ENCODE measurements at places on chromosomes 5 and 9.

DNA sequence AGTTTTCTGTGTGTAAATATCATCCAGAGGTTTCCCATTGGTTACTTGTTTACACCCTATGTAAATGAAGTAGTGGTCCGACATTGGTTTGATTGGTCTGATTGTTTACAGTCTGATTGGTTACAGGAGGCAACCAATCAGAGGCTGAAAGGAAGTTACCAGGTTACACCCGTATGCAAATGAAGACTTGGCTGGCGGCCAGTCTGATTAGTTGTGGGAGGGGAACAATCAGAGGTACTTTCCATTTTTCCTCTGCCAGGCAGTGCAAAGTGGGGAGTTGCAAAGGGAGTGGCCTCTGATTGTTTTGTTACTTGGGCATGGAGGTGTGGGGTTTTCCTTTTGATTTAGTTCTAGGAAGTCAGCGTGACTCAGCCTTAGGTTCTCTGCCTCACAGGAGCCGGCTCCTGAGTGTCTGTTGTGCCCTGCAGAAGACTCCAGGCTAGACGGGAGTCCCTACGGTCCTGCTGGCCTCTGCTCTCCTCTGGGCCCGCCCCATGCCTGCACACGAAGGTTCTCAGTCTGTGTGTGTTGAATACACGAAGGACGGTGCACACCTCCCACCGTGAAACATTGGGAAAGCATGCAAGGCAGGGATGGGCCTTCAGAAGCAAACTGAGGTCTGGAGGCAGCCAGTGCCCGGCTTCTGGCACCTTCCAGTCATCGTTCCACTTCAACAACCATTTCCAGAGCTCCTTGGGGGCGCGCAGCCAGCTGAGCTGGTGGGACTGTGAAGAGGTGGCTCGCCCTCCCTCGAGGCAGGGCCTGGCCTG, 42.9 kb downstream of the OLFM1 start:
- DNase-seq: no peak

DNA sequence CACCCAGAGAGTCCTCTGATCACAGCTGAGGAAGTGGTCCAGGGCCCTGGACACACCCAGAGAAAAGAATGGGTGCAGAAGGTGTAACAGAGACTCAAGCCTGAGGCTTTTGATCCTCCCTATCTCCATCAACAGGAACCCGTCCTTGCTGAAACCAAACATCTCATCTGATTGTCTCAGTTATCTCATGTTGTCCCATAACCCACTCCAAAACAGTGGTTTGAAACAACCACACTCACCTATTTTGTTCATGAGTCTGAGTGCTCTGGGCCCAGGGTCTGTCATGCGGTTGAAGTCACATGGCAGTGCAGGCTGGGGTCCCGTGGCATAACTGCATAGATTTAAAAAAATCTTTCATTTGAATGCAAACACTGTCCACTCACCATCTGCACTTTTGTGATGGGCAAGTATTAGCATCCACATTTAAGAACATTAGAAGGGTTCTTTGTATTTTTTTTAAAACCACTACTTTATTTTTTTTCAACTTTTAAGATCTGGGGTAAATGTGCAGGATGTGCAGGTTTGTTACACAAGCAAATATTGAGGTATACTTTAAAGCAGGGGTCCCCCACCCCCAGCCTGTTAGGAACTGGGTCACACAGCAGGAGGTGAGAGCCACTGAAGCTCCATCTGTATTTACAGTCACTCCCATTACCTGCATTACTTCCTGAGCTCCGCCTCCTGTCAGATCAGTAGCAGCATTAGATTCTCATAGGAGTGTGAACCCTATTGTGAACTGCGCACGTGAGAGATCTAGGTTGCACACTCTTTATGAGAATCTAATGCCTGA, 255.8 kb downstream of the ROR2 start:
- no peak for DNase-seq

DNA sequence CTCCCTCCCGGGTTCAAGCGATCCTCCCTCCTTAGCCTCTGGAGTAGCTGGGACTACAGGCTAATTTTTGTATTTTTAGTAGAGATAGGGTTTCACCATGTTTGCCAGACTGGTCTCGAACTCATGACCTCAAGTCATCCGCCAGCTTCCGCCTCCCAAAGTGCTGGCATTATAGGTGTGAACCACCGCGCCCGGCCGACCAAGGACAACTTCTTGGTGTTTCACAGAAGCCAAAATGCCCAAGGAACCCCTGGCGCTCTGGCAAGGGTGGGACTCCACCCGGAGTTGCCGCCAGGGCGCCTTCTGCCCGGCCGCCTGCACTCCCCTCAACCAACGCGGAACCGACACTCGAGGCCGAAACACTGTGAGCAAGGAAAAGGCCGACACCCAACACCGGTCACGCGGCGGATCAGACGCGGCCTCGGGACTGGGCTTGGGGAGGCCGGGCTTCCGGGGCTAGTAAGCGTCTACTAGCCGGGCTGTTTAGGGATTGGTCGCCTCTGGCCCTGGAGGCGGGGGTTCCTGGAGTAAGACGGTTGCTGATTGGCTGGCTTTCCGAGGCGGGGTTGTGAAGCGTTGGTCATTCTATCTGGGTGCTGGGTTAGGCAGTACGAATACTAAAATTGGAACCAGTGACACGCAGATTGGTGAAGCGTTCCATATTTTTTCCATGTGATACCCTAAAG, 7.7 kb upstream of the CFAP157 start:
- DNase-seq: no peak

DNA sequence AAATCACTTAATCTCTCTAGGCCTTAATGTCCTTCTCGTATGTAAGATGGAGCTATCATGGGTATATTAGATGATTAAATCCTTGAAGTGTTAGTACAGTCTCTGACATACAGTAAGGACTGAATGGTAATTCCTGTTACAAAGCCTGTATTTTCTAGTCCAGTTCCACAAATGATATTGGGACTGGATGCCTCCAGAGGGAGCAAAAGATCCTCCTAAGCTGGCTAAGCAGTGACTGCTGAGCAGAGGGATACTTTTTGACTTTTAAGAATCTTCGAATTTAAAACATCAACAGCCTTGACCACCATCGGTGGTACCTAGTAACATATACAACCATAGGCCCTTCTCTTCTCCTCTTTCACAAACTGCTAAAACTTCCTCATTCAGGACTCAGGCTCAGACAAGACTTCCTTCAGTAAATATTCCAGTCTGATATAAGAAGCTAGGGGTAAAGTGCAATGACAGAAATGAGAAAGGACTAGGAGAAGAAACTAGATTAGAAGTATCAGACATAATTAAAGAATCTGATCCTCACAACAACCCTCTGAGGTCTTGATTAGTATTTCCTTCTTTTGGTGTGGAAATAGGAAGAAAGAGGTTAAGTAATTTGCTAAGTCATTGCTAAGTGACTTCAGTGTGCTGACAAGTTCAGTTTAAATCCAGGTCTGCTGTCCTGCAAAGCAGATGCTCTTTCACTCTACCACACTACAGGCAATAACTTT, 13.9 kb downstream of the PTAR1 start:
- DNase-seq: no peak

DNA sequence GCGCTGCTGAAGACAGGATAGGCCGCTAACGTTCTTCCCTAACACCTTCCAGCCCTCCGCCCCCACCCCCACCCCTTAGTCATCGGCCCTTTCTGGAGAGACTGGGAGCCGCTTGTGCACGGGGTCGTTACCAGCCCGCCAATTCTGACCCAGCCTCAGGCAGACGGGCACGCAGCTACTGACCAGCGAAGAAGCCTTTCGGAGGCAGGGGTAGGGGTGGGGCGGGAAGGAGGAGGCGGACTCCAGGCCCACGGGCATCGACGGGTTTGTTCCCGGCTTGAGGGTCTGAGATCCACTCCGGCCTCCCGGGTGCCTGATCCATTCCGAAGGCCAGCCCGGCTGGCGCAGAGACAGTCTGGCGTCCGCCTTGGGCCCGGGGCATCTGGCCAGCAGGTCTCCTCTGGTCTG, 729 bp upstream of the HAND1 start:
- DNase-seq: no peak

DNA sequence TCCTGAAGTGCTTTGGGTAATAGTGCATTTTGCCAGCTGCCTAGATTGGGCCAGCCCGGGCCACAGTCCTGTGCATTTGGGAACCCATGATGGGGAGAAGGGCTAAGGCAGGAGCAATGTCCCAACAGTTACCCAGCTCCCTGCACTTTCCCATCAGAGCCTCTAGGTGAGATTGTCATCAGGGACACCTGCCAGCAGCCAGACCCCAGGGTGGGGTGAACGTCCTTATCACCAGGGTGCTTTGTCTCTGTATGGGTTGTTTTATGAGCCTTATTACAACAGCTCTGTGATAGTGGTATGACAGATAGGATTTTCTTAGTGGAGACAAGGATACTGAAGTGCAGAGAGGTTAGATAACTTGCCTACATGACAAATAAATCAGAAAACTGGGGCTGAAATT, 365.7 kb downstream of the OSTF1 start:
- no peak for DNase-seq

- no peak for DNase-seq
Observed at GRCh38 chr5:96837303-96837702, 29.6 kb upstream of the ERAP1 start.

GRCh38 chr9:109085510-109085909, 34.2 kb downstream of the TMEM245 start:
- no peak for DNase-seq

DNA sequence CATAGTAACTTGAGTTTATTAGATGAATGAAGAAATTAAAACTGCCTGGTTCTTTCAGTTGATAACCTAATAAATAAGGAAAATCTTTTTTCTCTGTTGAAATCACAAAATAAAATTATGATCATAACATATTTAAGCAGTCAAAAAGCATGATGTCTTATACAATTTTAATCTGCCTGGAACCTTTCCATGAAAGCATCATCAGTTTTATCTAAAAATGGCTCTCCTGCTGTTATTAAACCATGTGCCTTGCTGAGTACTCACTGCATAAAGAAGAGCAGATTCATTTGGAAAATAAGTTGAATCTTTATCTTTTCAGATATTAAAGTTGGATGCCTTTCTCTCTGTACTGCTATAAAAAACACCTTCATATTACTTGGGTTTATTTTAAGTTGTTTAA, 148.8 kb downstream of the SLC24A2 start:
- no peak for DNase-seq

DNA sequence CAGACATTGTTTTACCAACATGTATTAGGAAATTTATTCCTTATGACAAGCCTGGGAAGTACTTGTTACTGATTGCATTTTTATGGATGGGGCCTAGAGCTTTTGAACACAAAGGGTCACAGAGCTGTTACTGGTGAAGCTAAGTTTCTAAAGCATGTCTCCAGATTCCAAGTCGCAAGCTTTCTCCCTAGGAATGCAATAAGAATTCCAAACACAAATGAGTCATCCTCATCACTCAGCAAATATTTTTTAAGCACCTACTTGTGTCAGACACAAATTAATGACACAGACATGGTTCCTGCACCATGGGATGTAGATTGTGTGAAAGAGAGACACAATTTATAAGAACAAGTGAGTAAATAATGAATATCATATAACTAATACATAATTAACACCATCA, 11.0 kb upstream of the SH3RF2 start:
- peak; percentile 71 for DNase-seq

DNA sequence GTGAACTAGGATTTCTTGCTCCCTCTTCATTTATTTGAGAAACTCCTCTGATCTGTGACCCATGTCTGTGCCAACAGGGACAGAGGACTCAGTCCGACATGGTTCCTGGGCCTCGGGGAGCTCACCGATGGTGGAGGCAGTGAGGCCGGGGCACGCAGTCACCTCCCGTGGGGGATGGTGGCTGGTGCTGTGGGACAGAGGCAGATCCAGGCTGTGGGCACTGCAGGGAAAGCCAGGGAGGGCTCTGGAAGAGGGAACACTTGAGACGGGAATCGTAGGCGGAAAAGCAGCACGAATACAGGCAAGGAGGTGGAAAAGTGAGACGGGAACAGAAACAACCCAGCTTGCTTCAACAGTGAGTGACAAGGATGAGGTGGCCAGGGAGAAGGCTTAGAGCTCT, 127.8 kb downstream of the GABBR2 start:
- no peak for DNase-seq

DNA sequence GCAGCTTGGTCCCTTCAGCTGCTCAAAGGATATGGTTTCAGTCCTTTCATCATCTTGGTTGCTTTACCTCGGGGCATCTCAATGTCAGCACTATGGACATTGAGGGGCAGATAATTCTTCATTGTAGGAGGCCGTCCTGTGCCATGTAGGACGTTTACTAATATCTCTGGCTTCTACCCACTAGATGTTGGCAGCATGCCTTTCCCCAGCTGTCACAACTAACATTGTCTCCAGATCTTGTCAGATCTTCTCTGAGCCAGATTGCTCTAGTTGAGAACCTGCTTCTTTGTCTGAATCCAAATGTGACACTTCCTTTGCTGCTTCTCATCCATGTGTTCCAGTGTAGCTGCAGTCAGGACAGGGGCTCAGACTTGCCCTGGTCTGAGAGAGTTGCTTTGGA, 10.3 kb downstream of the PTPA start:
- DNase-seq: no peak

GRCh38 chr5:73867345-73868335, 241.6 kb downstream of the ARHGEF28 start:
- DNase-seq: no peak

- no peak for DNase-seq
Observed at GRCh38 chr5:39424736-39425637, at the start of gene DAB2. Gene DAB2, minus strand, starts transcription at chr5:39424980. Its CDS starts 30,660 bp downstream, at chr5:39394320.

DNA sequence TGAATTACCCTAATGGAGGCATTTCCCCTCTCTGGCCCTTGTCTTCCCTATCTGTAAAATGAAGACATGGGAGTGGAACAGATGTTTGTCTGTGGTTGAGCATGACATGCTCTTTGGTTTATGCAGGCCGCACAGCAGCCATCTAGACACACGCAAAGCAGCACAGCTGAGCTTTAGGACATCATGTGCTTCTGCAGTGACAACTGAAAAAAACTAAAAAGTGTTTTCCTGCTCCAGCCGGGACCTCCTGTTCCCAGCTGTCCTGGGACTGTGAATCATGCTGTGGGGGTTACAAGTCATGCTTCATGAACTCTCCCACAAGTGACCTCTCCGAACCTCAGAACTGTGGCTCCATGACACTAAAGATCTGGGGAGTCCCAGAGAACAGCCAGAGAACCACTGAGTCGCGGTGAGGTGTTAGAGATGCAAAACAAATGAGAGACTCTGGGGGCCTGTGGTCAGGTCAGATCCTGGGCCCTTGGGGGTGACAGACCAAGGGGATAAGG, 1.7 kb downstream of the SMIM3 start:
- no peak for DNase-seq

- DNase-seq: no peak
Observed at GRCh38 chr9:97484134-97484533, 17.3 kb upstream of the TMOD1 start.

DNA sequence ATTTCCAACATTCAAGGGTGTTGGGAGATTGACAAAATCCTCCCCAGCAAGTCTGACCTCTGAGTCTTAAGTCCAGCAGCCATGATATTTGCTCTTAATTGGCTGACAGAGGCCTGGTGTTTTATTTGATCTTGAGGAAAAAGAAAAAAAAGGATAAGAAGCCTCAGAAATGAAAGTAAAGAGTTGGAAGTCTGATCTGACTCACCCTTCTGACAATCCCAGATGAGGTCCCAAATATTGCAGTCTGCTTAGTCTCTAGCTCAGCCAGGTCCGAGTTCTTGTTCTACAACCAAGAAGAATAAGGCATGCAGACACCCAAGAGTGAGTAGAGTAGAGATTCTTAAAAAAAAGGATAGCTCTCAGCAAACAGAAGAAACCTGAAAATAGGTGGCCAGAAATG, 632.5 kb upstream of the ST8SIA4 start:
- DNase-seq: no peak
